ENCODE measurements at places on chromosomes 16 and 17.

DNA sequence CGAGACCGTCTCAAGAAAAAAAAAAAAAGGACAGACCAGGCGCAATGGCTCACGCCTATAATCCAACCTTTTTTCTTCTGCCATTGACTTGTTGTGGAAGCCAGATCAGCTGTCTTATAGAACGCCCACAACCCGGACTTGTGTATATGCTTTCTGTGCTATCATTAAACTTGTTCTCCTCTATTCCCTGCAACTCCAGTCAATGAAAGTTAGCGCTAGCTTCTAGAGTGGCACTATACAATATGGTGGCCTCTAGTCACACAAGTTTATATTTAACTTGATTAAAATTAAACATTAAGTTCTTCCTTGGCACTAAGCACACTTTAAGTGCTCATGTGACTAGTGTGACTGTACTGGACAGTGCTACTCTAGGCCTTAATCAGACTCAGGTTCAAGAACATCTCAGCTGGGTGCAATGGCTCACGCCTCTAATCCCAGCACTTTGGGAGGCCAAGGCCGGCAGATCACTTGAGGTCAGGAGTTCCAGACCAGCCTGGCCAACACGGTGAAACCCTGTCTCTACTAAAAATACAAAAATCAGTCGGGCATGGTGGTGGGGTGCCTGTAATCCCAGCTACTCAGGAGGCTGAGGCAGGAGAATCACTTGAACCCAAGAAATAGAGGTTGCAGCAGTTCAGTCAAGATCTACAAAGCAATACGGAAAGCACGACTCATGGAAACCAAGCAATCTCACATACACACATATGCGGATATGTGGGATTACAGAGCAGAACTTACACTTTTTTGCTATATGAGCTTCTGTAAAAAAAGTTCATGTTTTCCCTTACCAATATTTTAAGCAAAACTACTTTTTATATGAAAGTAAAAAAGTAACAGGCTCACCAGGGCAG lies 18.8 kb upstream of the GLG1 start:
- DNase-seq: no peak

DNA sequence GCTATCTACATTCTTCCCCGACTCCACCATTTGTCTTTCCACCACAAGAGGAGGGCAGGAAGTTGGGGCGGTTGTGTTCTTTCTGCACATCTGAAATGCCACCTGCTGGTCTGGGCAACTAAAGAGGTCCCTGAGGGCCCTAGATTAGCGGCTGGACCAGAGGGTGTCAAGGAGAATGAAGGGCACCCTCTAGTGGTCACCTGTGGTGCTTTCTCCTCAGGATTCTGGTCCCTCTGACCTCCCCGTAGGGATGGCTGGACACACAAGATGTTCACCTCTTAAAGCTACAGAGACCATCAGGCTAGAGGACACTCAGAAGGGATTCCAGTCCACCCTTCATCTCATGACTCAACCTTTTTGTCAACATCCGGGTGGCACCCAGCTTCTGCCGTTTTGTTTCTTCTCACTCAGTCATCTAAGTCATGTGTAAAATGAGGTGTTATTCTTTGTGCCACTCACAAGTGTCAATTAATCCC lies 2.9 kb upstream of the SCIMP start:
- peak; percentile 45 for DNase-seq

DNA sequence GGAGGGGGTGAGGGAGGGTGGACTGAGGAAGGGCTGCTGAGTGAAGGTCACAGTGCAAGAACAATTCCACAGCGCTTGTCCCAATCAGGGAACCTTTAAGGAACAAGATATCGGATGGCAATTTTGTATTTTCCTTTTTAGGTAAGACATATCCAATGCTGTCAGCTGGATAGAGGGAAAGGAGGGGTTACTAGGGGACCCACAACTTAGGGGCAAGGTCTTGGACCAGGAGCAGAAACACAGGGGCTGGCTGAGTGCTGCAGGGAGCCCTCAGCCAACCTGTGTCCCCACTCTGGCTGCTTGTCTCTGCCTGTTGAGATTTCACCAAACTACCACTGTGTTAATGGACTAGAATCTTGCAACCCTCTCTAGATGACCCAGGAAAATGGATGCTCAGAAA lies 47.6 kb downstream of the AKAP1 start:
- no peak for DNase-seq

GRCh38 chr16:10972108-10972818 lies 27.9 kb downstream of the CLEC16A start:
- DNase-seq: no peak

DNA sequence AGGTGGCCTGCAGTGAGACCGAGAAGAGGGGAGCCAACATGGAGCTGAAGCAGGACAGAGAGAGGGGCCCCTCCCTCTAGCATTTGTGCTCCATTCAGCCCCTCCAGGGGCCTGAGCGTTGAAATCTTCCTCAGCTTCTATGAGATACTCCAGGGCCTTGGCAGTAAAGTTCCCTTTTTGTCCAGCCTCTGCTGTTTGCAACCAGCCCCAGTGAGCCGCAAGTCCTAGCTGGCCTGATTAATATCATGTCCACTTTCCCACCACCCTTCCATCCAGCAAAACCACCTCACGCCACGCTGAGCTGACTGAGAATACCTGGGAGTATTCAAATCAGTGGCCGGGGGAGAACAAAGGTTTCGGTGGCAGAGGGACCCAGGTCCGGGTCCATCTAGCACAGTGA lies 11.7 kb upstream of the RPH3AL start:
- no peak for DNase-seq

DNA sequence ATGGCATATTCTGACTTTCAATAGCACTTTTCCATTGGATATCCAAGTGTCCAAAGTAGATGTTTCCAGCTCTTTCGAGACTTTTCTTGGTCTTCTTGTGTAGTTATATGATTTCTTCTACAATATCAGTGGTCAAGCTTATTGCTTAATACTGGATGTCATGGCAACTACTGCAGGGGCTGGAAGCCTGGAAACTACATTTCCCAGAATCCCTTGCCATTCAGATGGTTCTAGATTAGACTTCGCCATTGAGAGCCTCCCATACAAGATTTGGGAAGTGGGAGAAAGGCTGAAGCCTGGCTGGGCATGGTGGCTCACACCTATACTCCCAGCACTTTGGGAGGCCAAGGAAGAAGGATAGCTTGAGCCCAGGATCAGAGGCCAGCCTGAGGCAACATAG lies 153.6 kb downstream of the C16orf95 start:
- DNase-seq: no peak

DNA sequence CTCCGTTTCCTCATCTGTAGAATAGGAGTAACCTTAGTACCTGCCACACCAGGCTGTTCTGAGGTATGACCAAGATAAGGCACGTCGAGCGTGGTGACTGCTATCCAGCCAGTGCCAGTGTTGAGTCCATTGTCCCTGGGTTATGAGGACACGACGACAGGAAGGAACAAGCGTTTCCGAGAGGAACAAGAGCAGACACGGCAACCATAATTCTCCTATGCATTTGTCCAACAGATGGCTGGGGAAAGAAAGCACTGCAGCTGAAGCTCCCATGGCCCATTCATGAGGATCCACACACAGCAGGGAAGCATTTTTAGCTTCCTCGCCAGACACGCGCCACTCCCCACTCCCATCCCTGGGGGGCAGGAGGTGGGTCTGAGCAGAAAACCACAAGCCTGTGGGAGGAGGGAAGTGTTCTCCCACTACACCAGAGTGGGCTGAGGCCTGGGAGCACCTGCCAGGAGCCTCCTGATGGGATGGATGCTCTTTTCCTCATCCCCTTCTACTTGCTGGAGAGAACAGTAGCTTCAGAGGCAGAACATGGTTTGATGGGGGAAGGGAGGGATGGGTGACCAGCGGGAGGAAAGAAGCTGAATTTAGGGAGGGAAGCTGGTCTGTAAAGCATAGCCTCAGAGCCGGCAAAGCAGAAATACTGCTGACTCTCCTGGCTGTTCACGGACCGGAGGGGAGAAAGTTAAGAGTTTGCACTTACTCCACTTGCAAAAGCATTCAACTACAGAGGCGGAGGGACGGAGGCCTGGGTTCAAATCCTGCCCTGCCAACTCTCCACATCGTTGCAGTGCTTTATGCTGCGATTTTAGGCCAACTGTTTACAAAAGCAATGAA lies 2.7 kb downstream of the COTL1 start:
- DNase-seq: no peak

DNA sequence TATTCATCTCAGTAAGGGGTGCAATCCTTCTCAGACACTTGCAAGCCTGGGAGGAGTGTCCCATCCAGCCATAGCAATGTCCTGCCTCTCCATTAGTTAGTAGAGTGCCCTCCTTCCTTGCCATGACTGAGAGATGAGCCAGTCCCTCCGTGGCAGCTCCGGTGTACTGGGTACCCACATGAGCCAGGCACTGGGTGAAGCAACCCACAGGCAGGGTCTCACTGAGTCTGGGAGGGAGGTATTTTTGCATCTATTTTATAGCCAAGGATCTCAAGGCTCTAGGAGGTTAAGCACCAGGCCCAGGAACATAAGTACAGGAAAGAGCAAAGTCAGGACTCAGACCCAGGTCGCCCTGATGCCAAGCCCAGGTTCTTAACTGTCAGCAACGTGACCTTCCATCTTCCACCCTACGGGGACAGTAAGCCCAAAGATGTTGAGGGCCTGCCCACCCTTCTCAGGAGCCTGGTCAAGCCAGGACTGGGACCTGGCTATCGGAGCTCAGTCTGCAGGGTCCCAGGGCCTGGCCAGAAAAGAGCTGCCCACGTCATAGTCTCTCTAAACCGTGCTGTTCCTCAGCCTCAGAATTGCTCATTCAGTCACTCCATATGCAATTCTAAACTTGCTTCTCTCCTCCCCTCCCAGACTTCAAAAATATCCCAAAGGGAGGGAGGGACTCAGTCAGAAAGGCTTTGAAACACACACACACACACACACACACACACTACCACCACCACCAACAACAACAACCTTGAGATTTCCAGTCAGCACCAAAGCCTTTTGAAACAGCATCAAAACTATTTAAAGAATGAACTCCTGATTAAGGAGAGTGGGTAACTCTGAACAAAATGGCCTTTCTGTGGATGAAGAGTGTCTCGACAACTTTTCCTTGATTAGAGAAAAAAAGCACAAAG lies 16.6 kb downstream of the NOS2 start:
- DNase-seq: no peak

DNA sequence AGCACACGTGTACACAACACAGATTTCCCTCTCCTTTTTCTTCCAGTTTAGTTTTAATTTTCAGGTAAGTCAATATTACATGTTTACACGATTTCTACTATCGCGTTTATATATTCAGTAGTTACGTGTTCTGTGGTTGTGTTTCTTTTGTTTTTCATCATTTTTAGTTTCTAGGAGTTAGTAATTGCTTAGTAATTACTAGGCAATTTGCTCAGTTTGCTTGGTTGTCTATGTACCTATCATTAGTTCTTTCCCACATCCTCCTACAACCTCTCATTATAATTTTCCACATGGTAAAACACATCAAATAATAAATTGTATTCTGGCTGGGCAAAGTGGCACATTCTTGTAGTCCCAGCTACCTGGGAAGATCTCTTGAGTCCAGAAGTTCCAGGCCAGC lies 24.6 kb upstream of the GUCY2D start:
- DNase-seq: no peak

DNA sequence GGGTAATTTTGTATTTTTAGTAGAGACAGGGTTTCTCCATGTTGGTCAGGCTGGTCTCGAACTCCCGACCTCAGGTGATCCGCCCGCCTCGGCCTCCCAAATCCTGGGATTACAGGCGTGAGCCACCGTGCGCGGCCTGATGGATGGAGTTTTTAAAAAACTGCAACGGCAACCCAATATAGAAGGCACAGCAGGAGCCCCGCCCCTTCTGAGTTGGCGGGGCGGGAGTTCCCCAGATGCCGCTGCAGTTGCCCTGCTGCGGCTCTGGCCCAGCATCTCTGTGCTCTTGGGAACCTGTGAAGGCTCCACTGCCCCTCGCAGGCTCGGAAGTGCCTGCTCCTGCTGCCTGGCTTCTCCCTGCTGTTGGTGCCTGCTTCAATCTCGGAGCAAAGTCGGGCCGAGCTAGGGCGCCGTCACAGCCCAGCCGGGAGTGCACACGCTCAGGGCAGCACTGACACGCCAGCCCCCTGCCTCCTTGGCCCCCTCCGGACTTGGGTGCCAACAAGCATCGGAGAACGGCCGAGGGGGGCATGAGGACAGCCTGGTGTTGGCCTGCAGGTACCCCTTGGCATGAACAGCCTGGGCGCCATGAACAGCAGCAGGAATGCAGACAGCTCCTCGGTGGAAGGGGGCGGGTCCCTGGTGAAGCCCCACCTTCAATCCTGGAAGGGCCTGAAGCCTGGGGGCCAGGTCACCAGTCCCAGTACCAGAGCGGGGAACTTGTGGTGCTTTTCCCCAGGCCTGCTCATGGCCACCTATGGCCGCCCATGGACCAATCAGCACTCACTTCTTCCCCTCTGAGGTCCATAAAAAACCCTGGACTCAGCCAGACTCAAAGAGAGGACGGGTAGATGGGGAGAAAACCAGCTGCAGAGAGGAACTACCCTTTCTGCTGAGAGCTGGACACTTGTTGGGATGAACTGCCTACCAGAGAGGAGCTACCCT lies 2.3 kb upstream of the NT5M start:
- DNase-seq: peak; percentile 91

DNA sequence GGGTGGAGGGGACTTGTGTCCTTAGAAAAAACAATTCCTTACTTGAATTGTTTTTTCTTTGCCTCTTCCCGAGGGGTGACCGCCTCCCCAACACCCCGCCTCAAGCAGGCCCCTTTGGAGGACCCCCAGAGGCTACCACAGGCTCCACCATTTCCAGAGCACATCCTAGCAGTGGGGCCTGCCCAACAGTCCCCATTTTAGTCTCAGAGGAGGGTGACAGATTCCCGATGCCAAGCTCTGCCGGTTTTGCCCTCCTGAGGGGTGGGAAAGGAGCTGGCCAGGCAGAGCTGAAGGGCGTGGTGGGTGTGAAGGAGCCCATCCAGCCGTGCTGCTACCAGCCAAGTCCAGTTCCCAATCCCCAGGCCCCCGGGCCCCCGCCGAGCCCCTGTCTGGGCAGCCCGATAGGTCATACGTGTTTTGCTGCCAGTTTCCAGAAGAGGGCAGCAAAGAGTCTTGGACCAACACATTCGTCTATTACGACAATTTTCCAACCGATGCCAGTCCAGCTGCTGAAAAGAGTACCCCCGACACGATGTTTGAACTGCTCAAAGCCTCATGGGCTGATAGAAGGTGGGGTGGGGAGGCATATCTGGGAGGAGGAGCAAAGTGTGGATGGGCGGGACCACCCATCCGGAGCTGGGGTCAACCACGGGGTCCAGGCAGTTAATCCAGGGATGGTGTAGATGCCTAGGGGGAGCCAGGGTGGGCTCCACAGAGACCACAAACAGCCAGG lies 18.8 kb upstream of the GAA start:
- DNase-seq: peak; percentile 81

DNA sequence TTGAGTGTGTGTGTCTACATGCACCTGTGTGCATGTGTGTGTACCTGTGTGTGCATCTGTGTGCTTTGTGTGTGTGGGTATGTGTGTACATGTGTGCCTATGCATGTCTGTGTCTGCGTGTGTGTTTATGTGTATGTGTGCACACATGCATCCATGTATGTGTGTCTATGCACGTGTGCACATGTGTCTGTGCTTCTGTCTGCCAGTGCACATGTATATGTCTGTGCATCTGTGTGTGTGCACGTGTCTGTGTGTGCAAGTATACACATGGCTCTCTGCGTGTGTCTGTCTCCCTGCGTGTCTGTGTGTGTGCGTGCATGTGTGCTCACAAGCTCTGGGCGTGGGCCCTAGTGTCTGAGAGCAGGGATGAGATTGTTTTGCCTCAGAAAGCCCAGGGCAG lies 85.3 kb upstream of the SEC14L1 start:
- no peak for DNase-seq

GRCh38 chr16:1377406-1378010 lies 25.8 kb downstream of the GNPTG start:
- DNase-seq: no peak

Data from nephron progenitor cell (in vitro differentiated cells).